ENCODE measurements at places on chromosomes 11 and 22.

DNA sequence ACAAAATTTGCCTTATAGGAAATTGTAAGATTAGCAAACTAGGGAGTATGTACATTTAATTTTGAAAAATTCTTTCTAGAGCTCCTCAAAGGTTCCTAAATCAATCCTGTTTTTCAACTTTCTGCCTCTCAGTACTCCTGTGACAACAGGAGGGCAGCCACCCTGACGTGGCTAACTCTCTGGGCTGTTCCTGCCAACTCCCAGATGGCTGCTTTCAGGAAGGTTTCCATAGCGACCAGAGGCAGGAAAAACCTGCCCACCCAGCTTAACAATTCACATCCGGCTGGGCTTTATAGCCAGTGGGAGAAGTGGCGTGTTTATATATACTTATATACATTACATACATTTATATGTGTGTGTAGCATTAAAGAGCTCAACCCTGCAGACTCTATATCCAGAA is 26.5 kb downstream of the SGSM3 start:
- peak; percentile 85 for DNase-seq

- peak; percentile 16 for DNase-seq
Measured at GRCh38 chr22:32796865-32797573, 4.5 kb upstream of the TIMP3 start.

DNA sequence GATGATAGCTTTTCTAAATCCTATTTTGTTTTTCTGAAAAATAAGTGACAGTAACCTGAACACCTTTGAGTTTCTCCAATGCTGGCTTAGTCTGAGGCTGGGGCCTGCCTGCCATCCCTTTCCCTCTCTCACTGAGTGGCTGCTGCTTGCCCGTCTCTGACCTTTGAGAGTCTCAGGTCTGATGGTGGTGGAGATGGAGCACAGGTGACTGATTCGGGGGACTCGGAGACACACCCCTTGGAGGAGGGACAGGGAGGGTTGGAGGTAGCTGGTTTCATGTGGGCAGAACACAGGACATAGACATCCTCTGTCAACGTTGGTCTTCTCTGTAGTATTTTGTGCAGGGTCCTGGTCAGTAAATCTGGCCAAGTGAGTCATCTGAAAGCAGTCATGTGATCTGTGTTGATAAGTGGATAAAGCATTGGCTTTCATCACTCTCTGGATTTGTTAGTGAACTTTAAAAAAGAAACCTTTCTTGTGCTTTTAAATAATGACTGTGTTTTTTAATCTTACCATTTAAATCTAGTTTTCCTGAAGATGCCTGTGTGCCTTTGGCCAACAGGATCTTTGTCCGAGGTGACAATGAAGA is 47.1 kb upstream of the CLDN5 start:
- no peak for DNase-seq

GRCh38 chr22:37187552-37187890 is 526 bp downstream of the C1QTNF6 start:
- no peak for DNase-seq

- no peak for DNase-seq
Measured at GRCh38 chr22:39713799-39714290, 143.3 kb downstream of the CACNA1I start.

GRCh38 chr11:68358416-68358815 is 46.0 kb downstream of the LRP5 start:
- DNase-seq: no peak

DNA sequence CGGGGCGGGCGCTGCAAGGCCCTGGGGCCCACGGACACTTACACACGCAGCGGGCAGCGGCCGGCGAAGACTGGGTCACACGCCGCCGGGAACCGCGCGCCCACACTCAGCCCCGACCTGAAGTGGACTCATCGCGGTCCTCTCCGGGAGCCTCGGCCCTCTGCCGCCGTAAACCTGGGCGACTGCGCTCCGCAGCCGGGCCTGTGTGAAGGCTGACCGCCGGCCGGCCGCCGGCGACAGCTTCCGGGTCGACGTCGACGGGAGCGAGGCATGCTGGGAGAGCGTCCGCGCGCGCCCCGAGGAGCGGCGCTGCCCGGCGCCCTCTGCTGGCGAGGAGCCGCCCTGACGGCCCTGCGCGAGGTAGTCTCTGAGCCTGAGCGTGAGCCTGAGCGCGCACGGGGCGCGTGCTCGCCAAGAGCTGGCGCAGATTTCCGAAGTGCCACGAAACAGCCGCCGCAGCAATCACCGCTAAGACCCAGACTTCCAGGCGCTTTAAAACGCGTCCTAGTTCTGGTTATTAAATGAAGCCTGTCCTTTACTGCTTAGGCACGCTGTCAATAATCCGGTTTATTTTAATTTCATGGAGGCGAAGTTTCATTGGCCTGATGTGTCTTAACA is at the start of gene SNX19:
Gene SNX19, minus strand, starts transcription at position 242 of the 618 bp plus-strand sequence. CDS start 540 bp downstream, outside the sequence.
- DNase-seq: peak; percentile 27

GRCh38 chr11:124920356-124920755 is 1.3 kb downstream of the HEPN1 start:
- no peak for DNase-seq

DNA sequence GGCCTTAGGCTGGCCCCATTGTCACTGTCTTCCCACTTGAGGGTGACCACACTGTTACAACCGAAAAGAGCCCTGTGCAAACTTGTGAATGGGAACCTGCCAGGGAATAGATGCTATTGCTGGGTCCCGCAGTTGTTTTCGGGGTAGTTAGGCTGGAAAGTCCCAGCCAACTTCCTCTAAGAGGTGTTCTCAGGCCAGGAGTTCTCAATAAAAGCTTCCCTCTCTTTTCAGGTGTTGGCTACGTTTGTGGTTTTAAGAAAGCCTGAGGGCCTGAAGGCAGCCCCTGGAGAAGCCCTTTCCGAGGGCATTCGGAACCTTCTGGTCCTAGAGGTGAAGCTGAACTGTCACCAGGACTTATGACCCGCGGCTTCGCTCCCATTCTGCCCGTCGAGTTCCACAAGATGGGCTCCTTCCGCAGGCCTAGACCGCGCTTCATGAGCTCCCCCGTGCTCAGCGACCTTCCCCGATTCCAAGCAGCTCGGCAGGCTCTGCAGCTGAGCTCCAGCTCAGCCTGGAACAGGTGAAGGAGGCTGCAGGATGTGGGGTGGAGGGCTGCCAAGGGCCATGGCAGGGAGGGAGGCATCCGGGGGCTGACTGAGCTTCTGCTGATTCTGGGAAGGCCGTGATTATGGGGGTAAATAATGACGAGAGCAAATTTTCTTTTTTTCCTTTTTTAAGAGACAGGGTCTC is 104.8 kb downstream of the PRR5L start:
- DNase-seq: no peak

- no peak for DNase-seq
Measured at GRCh38 chr22:42905702-42906183, 48.7 kb upstream of the ARFGAP3 start.

DNA sequence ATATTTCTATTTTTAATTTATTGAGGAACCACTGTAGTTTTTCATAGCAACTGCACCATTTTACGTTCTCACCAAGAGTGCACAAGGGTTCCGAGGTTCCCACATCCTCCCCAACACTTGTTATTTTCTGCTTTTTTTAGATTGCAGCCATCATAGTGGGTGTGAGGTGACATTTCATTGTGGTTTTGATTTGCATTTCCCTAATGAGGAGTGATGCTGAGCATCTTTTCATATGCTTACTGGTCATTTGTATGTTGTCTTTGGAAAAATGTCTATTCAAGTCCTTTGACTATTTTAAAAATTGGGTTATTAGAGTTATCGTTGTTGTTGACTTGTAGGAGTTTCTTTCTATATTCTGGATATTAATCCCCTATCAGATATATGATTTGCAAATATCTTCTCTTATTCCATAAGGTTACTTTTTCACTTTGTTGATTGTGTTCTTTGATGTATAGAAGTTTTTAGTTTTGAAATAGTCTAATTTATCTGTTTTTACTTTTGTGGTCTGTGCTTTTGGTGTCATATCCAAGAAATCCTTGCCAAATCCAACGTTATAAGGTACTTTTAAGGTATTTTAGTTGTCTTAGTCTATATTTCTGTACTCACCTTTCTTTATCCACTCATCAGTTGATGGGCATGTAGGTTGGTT is 9.0 kb downstream of the NEAT1 start:
- no peak for DNase-seq

Data from NCI-H1694 (cell line).